ENCODE measurements at places on chromosomes 1 and 21.

DNA sequence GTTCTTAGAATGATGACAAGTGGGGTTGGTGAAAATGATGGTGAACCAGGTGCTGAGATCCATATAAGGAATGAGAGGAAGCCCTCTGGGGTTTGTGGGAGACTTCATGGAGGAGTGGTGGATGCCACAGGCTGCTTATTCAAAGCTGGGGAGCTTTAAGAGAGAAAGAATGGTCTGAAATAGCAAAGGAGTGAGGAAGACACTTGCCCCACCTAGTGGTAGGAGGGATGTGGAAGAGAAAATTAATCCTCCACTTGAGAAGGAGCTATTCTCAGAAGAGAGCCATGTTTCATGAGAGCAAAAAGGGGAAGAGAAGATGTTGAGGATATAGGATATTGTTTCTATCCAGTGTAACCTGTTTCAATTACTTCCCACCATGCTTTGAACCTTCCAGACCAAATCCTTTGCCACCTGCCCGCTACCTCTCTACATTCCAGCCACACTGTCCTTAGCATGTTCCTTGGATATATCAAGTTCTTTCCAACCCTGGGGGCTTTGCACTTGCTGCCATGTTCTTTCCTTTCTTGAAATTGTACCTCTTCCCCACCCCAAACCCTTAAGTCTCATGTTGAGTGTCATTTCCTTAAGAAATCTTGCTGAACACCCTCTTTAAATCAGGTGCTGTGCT is 19.6 kb upstream of the ZNF648 start:
- no peak for DNase-seq

DNA sequence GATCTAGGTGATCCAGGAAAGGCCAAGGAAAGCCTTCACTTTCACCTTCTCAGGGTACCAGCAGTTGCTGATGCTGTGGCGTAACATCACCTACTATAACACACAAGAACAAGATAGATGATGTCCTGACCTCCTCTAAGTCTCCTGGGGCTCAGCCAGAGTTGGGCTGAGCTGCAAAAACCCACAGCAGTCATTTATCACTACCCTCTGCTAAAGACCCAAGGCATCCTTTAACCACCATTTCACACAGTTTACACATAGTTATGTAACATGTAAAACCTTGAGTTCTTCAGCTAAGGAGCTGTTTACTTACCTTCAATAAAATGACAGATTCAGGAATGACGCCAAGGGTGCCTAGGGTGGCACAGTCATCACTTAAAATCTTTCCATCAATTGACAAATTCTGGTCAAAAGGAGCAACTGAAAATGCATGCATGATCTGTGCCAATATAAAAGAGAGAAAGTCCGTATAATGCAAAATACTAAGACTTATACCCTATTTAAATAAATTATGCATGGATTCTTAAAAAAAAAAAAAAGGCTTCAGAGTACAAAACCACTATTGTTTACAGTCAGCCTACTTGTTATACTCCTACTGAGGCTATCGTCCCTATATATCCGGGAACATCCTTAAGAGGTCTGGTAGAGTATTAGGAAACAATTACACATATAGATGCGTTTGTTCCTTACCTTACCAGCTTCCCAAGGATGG is 20.7 kb upstream of the RAP1GAP start:
- no peak for DNase-seq

GRCh38 chr21:29524055-29524454 is 225.3 kb downstream of the BACH1 start:
- no peak for DNase-seq

GRCh38 chr1:83950106-83950661 is 48.7 kb downstream of the TTLL7 start:
- DNase-seq, result no peak

- no peak for DNase-seq
Measured at GRCh38 chr1:244214009-244214967, 163.2 kb downstream of the ZBTB18 start.

DNA sequence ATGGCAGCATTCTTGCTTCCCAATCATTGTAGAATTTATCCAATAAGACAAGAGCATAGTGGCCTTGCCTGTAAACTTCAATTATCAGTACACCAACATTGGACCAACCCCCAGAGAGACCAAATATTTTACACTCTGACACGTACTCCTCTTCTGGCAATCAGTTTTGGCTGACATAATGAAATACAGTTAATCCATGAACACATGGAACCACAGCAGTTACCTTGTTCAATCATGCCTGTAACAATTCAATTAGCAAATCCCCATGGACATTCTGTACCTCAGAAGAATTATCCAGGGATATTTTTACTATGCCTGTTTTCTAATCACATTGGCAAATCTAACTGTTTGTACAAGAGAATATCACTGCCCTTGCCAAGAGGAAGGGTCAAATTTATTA is 2162.0 kb downstream of the MRPL39 start:
- no peak for DNase-seq

- no peak for DNase-seq
Measured at GRCh38 chr21:46606427-46606813, 1.5 kb upstream of the S100B start.

- no peak for DNase-seq
Measured at GRCh38 chr1:184416481-184416880, 29.7 kb downstream of the C1orf21 start.

GRCh38 chr1:156203331-156203730 is 9.4 kb downstream of the SLC25A44 start:
- DNase-seq, result no peak

- DNase-seq, result no peak
Measured at GRCh38 chr21:39568361-39568760, 44.4 kb upstream of the B3GALT5 start.

- no peak for DNase-seq
Measured at GRCh38 chr1:6474815-6475282, 8.9 kb upstream of the TNFRSF25 start.

GRCh38 chr21:44428281-44428960 is 26.9 kb upstream of the LRRC3 start:
- DNase-seq, result no peak

GRCh38 chr21:34801519-34802132 is 132.8 kb downstream of the CLIC6 start:
- no peak for DNase-seq

DNA sequence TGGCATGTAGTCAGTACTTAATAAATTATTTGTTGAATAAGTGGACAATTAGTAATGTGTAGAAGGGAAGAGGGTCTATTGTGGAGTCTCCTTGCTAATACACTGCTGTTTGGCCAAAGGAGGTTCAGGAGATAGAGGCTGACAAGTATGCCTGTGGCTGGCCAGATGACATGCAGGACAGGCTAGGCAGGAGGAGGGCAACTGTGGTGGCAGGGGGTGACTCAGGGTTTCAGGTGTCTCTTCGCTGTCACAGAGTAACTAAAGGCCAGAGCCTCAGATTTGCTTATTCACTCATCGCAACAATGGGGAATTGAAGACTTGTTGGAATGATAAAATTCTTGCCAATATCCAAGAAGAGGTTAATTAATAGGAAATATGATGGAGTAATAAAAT is 33.1 kb downstream of the THRAP3 start:
- DNase-seq, result no peak

DNA sequence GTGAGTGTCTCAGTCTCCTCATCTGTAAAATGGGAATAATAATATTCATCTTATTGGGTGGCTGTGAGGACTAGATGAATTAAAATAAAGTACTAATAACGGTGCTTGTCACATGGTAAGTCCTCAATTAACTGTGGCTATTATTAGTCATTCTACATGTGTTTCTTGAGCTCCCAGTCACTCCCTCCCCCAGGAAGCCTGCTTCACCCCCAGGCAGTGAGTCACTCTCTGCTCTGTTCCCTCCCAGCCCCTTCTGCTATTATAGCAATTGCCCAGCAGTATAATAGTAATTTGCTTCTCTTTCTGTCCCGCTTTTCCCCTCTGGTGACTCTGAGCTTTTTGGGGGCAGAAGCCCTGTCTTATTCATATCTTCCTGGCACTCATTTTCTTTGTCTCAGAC is 102.0 kb downstream of the BEND5 start:
- DNase-seq, result no peak

- no peak for DNase-seq
Measured at GRCh38 chr1:172137703-172138454, 282.6 kb upstream of the C1orf105 start.
